ENCODE measurements at places on chromosomes 1 and 21. TPM values are rescaled to one million over a fixed set of nuclear protein-coding genes. Genes with fewer than 3 reads are reported as not detected.

The TMEM61 gene
- total RNA-seq, result 1.0 TPM

The PAQR6 gene
- 11.5 TPM for total RNA-seq

The PTAFR gene
- total RNA-seq, result 0.55 TPM

The VAV3 gene
- 7.6 TPM for total RNA-seq

The DNM3 gene
- total RNA-seq, result 0.73 TPM

The EIF2D gene
- total RNA-seq, result 77.3 TPM

The SDCCAG8 gene
- total RNA-seq, result 145 TPM

The CELA2B gene
- not detected for total RNA-seq

The SERTAD4 gene
- total RNA-seq, result 8.7 TPM

The FAM167B gene
- 3.1 TPM for total RNA-seq

The FALEC gene
- 2.6 TPM for total RNA-seq

Measured in H7 (cell line).